Right atrium auricular region (tissue), 2 donors: ENCODE measurements at places on chromosomes 7 and 10. TPM values are rescaled to one million over a fixed set of nuclear protein-coding genes. Genes with fewer than 3 reads are reported as not detected.

Gene COBL
- total RNA-seq: 31.4 TPM

Gene WASHC2A
- total RNA-seq: 183 TPM

DNA sequence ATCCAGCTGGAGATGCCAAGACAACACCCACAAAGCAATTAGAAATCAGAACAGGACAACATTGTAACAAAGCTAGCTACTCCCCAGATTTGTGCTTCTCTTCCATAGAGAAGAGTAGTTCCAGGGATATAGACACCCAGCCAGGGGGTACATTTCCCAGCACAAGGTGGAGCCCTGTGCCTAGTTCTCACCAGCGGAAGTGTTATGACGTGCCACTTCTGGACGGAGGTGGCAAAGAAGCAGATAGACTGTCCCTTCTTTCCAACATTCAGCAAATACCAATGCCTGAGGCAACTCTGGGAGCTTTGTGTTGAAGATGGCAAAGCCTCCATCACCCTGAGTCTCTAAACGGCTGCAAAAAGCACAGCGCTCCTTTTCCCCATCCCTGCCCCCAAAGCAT, 23.4 kb upstream of the GSAP start:
- H3K36me3 ChIP-seq: no peaks in the 10 kb centered on the region
- H3K27me3 ChIP-seq: no peaks in the 10 kb centered on the region
- no peak overlapping the region for H3K4me3 ChIP-seq
- no peak overlapping the region for H3K27ac ChIP-seq

- H3K27ac ChIP-seq: no peak overlapping the region
- H3K4me1 ChIP-seq: no peaks in the 10 kb centered on the region
- DNase-seq: no peak
- no peaks in the 10 kb centered on the region for H3K27me3 ChIP-seq
- H3K4me3 ChIP-seq: no peak overlapping the region
Observed at GRCh38 chr10:108130575-108130974, 966.1 kb upstream of the SORCS1 start.

DNA sequence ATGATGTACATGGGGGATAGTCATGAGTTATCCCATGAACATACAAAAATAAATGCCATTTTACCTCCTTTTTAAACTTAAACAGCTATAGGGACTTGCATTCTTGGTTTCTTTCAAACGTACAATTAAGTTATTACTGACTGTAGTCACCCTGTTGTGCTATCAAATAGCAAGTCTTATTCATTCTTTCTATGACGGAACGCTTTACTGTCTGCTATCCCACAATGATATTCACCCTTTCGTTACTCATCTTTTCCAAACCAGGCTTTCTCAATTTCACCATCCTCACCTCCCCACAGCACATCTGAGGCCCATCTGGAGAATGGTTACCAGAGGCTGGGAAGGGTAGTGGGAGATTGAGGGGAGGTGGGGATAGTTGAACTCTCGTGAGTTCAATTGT, 218.8 kb downstream of the PHF14 start:
- H3K36me3 ChIP-seq: no peaks in the 10 kb centered on the region
- peaks cover 13% of the 10 kb centered on the region for H3K4me1 ChIP-seq
- H3K27ac ChIP-seq: peak overlapping the region; percentile 23
- no peak for DNase-seq
- peak overlapping the region; percentile 46 for H3K4me3 ChIP-seq
- H3K27me3 ChIP-seq: no peaks in the 10 kb centered on the region
